ENCODE measurements at places on chromosomes 11 and 22.

DNA sequence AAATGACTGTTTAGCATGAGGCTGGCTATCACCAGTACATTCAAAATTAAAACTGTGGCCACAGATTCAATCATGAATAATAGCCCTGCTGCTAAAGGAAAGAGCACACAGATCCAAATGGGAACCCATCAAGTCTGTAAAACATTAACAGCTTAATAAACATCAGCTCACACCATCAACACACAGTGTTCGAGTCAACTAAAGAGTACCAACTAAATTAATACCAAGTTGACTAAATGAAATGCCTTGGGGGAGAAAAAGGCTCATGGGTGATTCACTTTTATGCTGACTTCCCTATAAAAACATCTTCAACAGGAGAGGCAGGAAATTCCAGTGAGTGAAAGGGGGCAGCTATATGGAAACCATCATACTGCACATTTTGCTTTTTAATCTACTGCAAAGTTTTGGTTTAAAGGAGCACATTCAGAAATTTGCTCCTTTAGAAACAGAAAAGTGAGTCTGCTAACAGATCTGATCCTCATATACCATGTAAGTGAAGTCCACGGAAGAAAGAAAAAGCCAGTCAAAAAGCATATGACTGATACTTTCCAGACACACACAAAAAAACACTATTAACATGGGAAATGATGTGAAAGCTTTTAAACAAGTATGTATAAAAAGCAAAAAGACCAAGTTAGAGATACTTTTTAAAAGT, 16.3 kb downstream of the LGR4 start:
- DNase-seq = no peak

DNA sequence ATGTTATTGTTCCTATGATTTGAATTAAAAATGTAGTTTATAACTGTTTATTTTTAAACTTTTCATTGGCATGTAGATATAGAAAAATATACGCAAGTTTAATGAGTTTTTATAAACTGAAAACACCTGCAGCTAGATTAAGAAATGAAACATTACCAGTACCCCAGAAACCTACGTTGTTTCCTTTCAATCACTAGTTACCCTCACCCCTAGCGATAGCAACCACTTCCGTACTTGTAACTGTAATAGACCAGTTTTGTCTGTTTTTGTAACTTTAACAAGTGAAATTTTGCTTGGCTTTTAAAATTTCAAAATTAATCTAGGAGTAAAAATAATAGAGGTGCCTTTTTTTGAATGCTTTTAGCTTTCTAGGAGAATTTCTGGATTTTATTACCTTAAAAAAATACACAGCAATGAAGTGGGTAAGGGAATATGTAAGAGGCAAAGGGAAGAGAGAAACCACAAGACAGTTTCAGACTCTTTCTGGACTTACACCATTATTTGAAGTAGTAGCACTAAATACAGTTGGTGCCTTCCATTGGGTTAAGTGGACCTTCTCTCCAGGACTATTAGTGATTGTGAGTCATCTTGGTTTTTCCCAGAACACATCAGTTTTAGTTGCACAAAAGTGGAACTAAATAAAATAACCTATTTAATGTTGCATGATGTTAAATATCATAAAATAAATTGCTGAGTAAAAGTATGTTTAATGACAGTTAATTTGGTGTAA, 18.7 kb upstream of the NAT10 start:
- no peak for DNase-seq

DNA sequence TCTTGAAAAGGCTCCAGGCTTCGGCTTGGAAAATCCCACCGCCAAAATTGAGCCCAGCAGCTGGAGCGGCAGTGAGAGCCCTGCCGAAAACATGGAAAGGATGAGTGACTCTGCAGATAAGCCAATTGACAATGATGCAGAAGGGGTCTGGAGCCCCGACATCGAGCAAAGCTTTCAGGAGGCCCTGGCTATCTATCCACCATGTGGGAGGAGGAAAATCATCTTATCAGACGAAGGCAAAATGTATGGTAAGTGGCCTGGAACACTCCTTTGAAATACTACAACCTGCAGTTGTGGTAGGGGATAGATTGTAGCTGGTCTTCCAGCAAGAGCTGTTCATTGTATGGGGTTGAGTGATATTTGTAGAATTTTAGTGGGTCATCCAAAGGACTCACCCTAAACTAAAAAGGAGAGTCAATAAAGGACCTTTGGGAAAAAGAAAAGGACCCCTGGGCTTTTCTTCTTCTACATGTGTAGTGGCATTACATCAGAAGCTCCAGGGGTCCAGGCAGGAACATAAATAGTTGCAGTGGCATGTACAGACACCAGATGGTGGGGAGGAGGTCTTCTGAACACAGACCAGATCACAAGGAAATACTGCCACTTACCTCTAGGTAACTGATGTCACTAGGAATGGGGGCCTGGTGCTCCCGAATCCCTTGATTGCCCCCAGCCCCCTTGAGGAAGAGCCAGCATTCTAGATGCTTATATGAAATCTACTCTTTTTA, 90.1 kb downstream of the TEAD1 start:
- no peak for DNase-seq

DNA sequence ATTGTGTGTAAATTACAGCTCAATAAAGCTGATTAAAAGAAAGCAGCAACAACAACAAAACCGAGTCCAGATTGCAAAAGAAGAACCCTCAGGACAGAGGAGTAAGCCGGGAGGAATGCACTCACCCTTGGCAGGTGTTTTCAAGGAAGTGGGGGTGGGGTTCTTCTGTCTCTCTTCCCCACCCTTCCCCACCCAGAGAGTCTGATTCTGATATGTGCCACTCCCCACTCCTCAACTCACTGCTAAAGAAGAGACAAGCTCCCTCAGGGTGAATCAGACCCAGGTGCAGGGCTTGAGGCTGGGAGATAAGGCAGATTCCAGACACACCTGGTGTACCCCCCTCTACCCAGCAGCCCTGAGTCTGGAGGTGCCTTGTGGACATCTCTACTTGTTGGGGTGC, 38.4 kb upstream of the PHF21A start:
- no peak for DNase-seq

- no peak for DNase-seq
Measured at GRCh38 chr11:15972838-15973237, 383.5 kb downstream of the SOX6 start.
